Anterior cingulate cortex (tissue), 58 donors: ENCODE measurements at places on chromosomes 2 and 18.

DNA sequence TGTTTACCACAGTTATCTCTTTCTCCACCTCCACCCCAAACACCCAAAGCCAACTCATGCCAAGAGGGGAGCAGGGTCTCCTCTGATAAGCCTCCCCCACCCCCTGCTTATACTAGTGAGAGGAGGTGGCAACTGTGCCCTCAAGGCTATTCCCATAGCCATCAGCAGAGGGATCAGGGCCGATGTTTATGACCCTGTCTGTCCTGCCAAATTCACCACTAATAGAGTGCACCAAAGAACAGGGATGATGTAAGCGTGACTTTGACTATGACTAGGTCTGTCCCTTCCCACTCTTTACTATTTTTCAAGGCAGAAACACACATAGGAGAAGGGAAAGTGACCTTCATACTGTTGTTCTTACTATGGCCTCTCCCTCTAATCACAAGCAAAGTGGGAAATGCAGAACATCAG lies 74.6 kb downstream of the CLHC1 start:
- DNase-seq = no peak

- no peak for DNase-seq
These were observed 163.1 kb upstream of the WDSUB1 start for GRCh38 chr2:159449504-159450124.

- DNase-seq = no peak
These were observed 125.3 kb downstream of the TMEM131 start for GRCh38 chr2:97870396-97870843.

- DNase-seq = no peak
These were observed 39.7 kb downstream of the VIL1 start for GRCh38 chr2:218458598-218458997.

- DNase-seq = no peak
These were observed 94.1 kb upstream of the MSTN start for GRCh38 chr2:190156530-190157212.
